HuH-7.5 (cell line): ENCODE measurements at places on chromosomes 2 and 18.

DNA sequence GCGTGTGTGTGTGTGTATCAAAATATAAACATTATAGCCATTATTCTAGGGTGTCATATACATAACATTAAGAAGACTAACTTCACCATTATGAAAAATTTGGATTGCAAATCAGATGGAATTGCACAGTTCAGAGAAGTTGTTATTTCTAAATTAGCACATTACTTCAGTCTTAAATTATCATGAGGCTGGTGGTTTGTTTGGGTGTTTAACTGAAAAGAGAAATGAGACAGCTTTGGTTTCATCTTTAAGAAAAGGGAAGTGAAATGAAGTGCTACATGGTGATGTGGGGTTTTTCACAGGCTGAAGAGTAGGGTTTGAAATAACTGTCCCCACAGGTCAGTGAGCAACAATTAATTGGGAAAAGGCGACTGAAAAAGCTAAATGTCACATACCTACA is 161.2 kb upstream of the XIRP2 start:
- DNase-seq, result no peak

- DNase-seq, result no peak
Observed at GRCh38 chr18:34709104-34709503, 994 bp upstream of the DTNA start.

GRCh38 chr2:237693291-237693994 is 66.1 kb downstream of the LRRFIP1 start:
- DNase-seq, result no peak

DNA sequence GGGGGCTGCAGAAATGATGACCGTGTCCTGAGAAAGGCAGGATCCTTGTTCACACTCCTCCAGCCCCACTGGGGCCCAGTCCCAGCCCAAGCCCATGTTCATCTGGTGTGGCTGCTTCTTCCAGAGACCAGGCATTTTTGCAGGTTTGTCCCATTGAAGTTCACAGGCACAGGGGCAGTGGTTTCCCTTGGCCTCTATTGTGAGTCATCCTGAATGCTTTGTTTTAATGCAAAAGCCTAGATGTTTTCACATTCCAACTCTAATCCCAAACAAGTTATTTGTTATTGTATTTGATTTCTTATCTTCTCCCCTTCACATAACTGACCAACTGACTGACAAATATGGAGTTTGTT is 426.4 kb upstream of the ID2 start:
- DNase-seq, result no peak

- no peak for DNase-seq
Observed at GRCh38 chr18:59570101-59570775, 127.0 kb downstream of the CCBE1 start.

DNA sequence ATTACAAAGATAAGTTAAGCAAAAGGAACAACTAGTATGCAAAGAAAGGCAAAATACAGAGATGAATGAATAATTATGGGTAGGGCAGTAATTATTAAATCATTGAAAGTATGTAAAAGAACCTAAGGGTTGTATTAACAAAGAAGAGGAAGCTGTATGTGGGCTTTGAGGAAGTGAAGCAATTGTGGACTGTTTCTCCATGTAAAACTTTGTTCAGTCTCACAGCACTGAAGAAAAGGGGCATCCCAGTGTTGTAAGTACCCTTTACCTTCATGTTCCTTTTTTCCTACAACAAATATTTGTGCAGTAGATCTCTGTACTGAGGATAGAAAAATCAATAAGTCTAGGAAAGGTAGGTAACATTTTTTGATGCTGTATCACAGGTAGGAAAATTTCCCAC is 388.7 kb upstream of the NRP2 start:
- no peak for DNase-seq

GRCh38 chr2:71807581-71808451 is 339.8 kb downstream of the CYP26B1 start:
- no peak for DNase-seq

- no peak for DNase-seq
Observed at GRCh38 chr2:10228611-10229365, 73.9 kb upstream of the HPCAL1 start.

DNA sequence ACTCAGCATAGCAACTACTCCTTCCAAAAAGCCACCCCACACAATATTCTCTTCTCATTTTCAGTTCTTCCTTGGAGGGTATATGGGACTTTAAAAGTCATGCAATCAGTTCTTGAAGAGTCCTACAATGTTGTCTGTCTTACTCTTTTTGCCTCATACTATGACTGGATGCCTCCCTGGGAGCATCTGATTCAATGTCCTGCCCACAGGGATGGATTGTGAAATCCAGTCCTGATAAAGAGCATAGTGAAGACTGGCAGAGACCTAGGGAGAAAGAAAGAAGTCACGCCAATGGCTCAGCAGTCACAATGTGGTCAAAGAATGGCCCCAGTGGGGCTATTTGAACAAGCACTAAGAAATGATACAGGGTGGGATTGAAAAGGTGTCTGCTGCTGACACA is 155.1 kb upstream of the SERPINE2 start:
- no peak for DNase-seq

- DNase-seq, result no peak
Observed at GRCh38 chr2:45280794-45281193, 271.5 kb upstream of the SIX2 start.

- no peak for DNase-seq
Observed at GRCh38 chr18:2192562-2192961, 378.7 kb downstream of the METTL4 start.

DNA sequence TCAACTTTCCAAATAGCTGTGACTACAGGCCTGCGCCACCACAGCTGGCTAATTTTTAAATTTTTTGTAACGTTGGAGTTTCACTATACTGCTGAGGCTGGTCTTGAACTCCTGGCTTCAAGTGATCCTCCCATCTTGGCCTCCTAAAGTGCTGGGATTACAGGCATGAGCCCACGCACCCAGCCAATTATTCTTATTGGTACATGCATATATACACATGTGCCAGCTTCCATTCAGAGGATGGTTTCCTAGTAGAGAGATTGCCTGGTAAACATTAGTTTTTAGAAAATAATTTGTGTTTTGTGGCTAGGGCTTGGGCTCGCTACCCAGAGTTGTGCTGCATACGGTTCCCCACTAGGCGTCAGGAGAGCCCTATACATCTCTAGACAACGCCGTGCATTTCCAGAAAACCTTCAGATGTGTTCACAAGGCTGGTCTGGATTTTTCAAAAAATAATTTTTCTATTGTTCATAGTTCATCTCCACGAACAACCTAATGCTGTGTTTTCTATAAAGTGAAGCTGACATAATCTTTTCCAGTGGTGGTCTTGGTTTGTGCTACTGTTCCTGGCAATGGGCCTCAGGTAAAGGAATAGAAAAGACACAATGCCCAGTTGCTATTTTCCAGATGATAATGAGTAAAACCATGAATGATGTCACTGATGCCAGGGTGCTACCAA is 14.6 kb upstream of the AFG3L2 start:
- DNase-seq, result peak; percentile 68

DNA sequence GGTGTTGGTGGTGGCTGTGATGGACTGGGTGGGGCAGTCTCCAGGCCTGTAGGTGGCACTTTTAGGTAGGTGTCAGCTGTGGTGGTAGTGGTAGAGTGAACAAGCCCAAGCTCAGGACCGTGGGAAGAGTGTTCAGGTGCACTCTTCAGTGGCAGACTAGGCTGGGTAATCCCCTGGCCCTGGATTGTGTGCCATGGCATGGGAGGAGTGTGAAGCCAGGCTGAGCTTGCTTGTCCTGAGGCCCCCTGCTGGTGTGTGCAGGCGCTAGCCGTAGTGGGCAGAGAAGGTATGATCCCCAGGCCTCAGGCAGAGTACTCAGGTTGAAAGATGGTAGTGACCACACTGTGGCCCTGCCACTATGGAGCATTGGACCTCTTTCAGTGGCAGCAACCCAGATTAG is 850.3 kb downstream of the DSC3 start:
- no peak for DNase-seq

GRCh38 chr2:240510513-240511210 is 47.1 kb downstream of the ANKMY1 start:
- DNase-seq, result no peak

DNA sequence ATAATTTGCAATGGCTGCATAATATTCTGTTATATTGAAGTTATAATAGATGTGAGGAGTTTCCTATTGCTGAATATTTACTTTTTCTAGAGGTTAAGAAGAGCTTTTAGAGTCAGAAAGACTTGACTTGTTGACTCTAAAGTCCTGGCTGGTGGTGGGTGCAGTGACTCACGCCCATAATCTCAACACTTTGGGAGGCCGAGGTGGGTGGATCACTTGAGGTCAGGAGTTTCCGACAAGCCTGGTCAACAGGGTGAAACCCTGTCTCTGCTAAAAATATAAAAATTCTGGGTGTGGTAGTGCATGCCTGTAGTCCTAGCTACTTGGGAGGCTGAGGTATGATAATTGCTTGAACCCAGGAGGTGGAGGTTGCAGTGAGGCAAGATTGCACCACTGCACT is 33.9 kb upstream of the ATIC start:
- DNase-seq, result no peak

DNA sequence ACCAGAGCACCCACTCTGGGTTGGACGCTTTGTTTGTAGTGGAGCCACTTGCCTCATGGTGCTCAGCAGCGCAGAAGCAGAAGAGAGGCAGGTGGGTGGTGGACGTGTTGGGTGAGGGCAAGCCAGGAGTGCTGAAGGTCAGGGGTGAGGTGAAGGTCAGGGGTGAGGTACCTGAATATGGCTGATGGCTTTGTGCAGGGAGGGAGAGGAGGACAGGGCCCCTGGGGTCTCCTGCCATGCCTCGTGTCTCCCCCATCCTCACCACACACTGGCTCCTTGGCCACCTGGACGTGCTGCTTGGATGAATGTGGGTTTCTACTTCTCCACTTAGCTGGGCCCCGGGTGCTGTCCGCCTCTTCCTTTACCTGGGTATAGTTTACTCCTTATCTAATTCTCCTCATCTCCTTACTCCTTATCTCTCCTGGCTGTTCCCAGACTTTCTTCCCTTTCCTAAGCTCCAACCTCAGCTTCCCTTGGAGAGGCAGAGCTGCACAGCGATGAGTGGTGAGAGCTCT is 68.1 kb downstream of the DYSF start:
- no peak for DNase-seq

DNA sequence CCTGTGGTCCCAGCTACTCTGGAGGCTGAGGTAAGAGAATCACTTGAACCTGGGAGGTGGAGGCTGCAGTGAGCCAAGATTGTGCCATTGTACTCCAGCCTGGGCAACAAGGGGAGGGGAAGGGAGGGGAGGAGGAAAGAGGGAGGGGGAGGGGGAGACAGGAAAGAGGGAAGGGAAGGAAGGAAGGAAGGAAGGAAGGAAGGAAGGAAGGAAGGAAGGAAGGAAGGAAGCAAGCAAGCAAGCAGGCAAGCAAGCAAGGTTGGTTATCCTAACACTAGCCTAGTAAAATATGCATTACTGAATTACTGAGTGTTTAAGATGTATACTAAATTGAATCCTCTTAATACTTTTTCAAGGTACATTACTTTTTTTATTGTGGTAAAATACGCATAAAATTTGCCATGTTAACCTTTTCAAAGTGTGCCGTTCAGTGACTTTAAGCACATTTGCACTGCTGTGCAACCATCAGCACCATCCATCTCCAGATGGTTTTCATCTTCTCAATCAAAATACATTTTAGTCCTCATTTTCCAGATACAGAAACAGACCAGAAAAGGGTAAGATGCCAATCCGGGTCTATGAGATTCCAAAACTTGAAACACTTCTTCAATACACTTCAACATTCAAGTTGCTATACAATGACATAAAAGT is 28.9 kb downstream of the NCKAP1 start:
- no peak for DNase-seq

- no peak for DNase-seq
Observed at GRCh38 chr2:180980943-180981911, 822 bp downstream of the UBE2E3 start.

DNA sequence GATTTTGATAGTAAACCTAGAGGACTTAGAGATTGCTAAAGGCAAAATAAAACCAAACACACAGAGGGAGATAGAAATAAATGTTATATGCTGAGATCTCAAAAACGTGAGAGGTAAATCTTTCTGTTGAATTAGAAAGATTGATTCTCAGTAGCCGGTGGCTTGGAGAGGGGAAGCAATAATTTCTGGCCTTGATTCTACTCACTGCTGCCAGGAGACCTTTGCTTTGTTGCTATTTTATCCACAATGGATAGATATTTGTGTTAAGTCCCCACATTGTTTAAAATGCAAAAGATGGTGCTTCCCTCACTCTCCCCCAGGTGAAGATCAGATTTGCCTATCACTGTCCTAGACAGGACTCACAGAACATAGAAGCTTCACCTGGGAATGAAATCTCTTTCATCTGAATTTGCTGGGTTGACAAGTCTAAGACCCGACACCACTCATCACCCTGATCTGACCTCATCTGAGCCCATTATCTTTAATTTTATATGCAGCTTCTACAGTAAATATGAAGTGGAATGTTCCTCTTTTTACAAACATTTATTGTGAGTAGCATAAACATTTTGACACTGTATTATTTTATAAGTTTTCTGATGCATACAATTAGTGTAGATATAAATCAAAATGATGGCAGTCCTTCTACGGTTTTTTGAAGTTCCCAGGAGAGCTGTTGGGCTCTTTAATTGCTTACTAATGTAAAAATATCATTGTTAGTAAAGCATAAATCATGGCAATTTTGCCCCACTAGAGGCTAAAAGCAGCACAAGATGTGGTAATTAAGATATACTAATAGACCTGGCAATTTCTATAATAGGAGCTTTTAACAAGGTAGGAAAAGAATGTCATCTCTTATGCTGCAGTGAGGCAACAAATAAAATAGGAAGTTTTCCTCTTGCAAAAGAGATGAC is 149.7 kb downstream of the DCC start:
- DNase-seq, result no peak

GRCh38 chr2:233442028-233442310 is 87.7 kb downstream of the DGKD start:
- DNase-seq, result no peak

DNA sequence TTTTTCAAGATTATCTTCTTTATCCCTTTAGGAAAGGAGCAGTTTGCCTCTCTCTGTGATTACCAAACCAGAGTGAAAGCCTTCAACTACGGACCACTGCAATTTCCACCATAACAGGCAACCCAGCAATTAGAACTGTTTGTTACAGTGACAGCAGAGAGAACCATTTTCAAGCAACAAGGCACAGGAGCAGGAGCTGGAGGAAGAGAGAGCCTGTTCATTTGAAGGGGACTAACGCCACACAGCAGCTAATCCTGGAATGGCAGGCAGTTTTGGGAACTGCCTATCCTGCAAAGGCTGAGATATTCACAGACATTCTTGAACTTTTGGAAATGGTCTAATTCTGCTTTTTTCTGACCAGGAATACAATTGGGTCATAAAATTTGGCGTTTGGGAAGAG is 1541.9 kb upstream of the PIK3C3 start:
- no peak for DNase-seq

DNA sequence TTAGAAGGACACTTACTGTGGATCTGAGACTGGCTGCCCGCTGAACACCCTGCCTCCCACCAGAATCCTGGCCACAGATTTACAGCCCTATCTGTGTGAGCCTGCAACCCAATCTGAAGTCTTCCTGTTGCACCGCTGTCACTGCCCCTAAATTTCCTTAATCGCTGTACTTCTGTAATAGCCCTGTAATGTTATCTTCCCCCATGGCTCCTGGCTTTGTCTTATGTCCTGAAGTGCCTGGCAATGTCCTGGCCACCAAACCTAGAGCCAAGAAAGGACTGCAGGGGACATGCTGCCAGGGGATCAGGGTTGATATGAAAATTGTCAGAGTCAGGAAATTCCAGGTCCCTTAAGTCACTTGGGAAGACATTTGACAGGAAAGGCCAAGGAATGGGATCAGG is 52.7 kb downstream of the FHOD3 start:
- no peak for DNase-seq
